ENCODE measurements at places on chromosomes 3 and 15. TPM values are rescaled to one million over a fixed set of nuclear protein-coding genes. Genes with fewer than 3 reads are reported as not detected.

DNA sequence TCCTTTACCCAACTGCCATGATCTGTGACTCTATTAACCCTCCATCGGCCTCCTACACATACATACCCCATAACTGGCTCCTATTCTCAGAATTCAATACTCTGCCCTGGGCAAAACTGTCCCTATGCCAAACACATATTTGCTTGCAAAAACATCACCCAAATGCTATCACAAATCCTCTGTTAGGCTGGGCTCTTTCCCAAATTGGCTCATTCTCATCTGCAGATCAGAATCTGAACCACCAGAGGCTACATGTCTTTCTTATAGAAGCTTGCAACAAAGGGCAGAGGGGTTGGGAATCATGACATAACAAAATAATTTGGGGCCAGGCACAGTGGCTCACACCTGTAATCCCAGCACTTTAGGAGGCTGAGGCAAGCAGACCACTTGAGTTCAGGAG is 45.4 kb upstream of the GOLM2 start:
- H3K36me3 ChIP-seq: no peaks in the 10 kb centered on the region
- H3K4me1 ChIP-seq: no peaks in the 10 kb centered on the region
- no peak overlapping the region for H3K4me3 ChIP-seq
- no peak overlapping the region for H3K27ac ChIP-seq
- DNase-seq: no peak
- H3K27me3 ChIP-seq: peaks cover 7% of the 10 kb centered on the region

Gene ERICH6
- not detected for polyA plus RNA-seq

- DNase-seq: no peak
- H3K27ac ChIP-seq: no peak overlapping the region
- no peaks in the 10 kb centered on the region for H3K4me1 ChIP-seq
- no peaks in the 10 kb centered on the region for H3K27me3 ChIP-seq
- peaks cover 41% of the 10 kb centered on the region for H3K36me3 ChIP-seq
- no peak overlapping the region for H3K4me3 ChIP-seq
Measured at GRCh38 chr3:48962939-48963338, 27.1 kb upstream of the P4HTM start.

DNA sequence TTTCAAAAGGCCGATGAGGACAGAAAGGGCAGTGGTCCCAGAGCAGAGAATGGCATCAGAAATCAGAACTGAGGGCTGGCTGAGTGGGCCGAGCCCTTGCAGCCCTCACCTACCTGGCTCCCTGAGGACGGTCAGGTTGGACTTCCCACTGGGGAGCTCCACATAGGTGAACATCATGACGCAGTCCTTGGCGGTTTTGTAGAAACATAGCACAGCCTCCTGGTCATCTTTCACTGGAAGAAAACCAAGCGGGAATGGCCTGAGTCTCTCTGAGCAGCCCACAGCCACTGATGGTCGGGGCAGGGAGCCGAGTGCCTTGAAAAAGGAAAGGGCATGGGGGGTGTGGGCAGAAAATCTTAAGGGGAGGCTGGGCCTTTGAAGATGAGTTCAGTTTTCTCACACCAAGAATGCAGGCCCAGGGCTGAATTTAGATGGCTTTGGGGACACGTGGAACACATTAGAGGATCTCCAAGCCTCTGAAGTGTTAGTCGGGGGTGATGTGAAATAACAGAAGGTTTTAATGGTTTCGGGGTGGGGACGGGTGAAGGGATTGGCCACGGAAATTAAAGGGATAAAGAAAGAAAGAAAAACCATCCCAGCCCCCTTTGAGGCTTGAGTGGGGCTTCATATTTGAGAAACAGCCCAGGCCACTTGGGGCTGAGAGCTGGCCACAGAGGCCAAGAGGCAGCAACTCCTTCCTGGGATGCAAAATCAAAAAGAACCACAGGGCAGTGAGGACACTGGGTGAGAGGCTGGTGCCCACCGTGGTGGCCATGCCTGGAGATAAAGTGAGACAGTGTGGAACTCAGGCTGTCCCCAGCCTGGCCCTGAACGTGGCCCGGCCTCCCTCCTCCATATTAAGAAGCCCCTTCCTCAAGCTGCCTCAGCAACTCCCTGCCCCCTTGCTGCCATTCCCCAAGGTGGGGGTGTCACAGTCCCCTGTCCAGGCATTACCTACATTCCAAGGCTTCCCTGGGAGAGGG is 36.2 kb downstream of the UMPS start:
- H3K4me3 ChIP-seq: no peak overlapping the region
- no peaks in the 10 kb centered on the region for H3K36me3 ChIP-seq
- no peaks in the 10 kb centered on the region for H3K27me3 ChIP-seq
- DNase-seq: no peak
- no peaks in the 10 kb centered on the region for H3K4me1 ChIP-seq
- H3K27ac ChIP-seq: no peak overlapping the region

- H3K4me3 ChIP-seq: no peak overlapping the region
- H3K4me1 ChIP-seq: peaks cover 10% of the 10 kb centered on the region
- DNase-seq: no peak
- H3K36me3 ChIP-seq: no peaks in the 10 kb centered on the region
Measured at GRCh38 chr3:66618066-66618465, 117.2 kb upstream of the LRIG1 start.

DNA sequence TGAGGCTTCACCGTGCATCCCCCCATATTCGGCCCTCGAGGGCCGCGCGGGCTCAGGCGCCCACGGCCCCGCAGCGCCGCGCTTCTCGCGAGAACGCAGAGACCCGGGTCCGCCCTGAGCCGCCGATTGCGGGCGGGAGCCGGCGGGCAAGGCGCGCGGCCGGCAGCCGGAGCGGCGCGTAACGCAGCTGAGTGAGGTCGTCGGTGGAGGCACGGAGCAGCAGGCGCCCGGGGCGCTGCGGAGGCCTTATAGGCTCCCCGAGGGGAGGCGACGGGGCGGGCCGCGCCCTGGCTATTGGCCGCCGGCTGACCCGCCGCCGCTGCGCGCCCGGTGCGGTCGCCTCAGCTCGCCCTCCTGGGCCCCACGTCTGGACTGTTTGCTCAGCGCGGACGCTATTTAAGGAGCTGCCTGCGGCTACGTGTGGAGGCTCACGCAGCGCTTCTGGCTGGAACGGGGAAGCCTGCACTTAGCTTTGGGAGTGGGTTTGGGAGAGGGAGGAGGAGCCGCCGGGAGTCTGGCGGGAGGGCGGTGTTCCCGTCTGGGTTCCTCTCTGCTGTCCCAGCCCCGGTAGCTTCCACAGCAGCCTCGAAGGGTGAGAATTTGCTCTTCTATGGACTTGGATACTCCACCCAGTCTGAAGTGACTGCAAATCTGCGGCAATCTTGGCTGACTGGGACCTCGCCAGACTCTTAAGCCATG is at the start of gene PLOD2:
PLOD2 (minus strand) TSS at position 221 of the 699 bp plus-strand sequence; CDS start at position 26, 195 bp downstream.
- no peak within 1 kb of the TSS for H3K4me3 ChIP-seq
- H3K27ac ChIP-seq: no peak within 1 kb of the TSS
- peaks cover 15% of the 10 kb centered on the region for H3K27me3 ChIP-seq

DNA sequence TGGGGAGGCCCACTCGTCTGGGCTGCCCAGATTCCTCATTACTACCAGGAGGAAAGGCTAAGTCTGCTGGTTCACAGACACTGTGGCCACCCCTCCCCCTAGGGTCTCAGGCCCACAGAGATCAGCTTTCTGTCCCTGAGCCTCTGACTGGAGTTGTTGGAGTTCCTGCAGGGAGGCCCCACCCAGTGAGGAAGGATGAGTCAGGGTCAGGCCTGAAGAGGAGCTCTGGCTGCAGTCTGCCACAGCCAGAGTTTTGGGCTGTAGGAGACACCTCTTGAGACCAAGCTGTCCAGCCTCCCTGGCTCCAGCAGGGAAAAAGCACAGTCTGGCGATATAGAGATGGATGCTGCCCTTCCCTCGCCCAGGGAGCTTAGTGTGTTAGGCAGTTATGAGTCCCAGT is 720.9 kb upstream of the SEMA6D start:
- no peak overlapping the region for H3K4me3 ChIP-seq
- no peaks in the 10 kb centered on the region for H3K27me3 ChIP-seq

DNA sequence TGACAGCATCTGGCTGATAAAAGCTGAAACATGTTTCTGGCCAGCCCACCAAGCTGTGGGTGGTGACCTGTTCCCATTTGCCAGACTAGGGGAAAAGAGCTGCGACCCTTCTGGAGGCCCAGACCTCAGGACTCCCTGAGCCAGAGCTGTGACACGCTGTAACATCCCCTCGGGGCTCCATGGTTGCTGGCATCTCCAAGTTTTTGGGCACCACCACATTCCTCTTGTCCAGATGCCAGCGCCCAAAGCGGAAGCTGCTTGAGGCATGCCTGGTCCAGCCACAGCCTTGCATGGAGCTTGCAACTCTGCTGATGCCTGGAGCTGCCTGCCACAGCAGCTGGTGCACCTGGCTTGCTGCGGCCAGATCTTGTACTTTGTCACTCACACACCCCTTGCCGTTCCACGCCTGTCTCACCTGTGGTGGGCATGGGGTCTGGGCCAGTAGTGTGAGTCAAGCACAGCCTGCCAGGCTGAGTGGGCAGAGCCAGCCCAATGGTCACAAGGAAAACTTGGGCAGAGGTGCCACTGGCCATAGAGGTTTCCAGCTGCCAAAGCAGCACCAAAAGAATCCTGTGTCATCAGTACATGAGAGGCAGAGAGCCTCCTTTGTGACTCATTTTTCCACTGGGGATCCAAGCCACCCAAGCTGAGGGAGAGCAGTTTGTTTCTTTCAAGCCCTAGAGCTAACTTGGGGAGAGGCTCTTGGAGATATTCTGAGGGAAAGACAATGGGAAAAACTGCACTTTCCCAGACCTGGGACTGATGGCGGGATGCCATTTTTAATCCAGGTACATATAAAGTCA is 45.7 kb upstream of the PTX3 start:
- no peaks in the 10 kb centered on the region for H3K36me3 ChIP-seq
- no peak overlapping the region for H3K4me3 ChIP-seq
- no peaks in the 10 kb centered on the region for H3K27me3 ChIP-seq
- no peak overlapping the region for H3K27ac ChIP-seq
- no peak for DNase-seq

- no peaks in the 10 kb centered on the region for H3K4me1 ChIP-seq
- H3K27ac ChIP-seq: no peak overlapping the region
- DNase-seq: no peak
Measured at GRCh38 chr3:123046262-123047061, 18.9 kb upstream of the SEMA5B start.

DNA sequence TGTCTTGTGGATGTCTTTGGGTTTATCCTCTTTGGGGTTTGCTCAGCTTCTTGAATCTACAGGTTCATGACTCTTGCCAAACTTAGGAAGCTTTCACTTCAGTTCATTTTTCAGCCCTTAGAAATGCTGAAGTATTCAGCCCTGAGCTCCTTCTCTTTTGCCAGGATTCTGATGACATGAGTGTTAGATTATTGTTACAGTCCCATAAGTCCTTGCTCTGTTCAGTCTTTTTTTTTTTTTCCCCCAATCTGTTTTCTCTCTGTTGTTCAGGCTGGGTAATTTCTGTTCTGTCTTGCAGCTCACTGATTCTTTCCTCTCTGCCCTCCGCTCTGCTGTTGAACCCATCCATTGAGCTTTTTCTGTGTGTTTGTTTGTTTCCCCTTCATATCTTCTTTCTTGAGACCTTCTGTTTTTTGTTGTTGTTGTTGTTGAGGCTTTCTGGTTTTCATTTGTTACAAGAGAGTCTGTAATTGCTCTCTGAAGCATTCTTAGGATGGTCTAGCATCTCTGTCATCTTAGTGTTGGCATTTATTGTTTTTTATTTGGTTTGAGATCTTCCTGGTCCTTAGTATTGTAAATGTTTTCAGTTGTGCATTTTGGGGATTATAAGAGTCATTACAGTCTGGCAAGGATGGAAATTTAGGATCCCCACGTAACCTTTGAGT is 18.4 kb downstream of the LRCH3 start:
- no peak for DNase-seq
- no peaks in the 10 kb centered on the region for H3K4me1 ChIP-seq
- H3K36me3 ChIP-seq: no peaks in the 10 kb centered on the region
- no peak overlapping the region for H3K4me3 ChIP-seq

DNA sequence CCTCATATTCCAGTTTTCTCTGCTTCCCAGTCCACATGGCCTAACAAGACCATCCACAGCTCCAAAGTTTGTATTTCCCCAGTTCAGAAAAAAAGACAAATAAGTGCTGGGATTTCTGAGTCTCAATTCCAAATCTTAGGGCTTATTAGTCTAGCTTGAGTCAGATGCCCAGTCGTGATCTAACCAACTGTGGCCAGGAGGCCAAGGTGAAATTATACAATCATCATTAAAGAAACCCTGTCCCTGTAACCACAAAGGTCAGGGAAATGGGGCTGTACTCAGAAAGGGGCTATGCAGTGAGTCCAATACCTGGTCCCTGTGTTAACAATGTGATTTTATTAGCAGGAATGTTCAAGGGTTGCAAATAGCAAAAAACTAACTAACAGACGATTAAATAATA is 40.5 kb upstream of the MITF start:
- DNase-seq: no peak
- H3K36me3 ChIP-seq: no peaks in the 10 kb centered on the region
- H3K27ac ChIP-seq: no peak overlapping the region
- no peak overlapping the region for H3K4me3 ChIP-seq
- no peaks in the 10 kb centered on the region for H3K4me1 ChIP-seq

Gene TEX55
- polyA plus RNA-seq: not detected

GRCh38 chr3:138941259-138941885 is 5.6 kb downstream of the FOXL2 start:
- peaks cover 56% of the 10 kb centered on the region for H3K4me1 ChIP-seq
- H3K36me3 ChIP-seq: no peaks in the 10 kb centered on the region
- no peak overlapping the region for H3K27ac ChIP-seq

Gene NR2E3
- not detected for polyA plus RNA-seq

DNA sequence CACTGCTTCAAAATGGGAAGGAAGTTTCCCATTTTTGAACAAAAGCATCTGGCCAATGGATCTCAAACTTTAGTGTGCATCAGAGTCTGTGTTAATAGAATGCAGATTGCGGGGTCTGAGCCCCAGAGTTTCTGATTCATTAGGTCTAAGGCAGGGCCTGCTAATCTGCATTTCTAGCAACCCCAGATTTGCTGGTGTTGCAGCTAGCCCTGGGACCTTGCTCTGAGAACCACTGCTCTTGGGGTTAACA is 30.7 kb upstream of the USP3 start:
- no peak overlapping the region for H3K27ac ChIP-seq
- H3K4me3 ChIP-seq: no peak overlapping the region
- no peak for DNase-seq
- no peaks in the 10 kb centered on the region for H3K27me3 ChIP-seq

DNA sequence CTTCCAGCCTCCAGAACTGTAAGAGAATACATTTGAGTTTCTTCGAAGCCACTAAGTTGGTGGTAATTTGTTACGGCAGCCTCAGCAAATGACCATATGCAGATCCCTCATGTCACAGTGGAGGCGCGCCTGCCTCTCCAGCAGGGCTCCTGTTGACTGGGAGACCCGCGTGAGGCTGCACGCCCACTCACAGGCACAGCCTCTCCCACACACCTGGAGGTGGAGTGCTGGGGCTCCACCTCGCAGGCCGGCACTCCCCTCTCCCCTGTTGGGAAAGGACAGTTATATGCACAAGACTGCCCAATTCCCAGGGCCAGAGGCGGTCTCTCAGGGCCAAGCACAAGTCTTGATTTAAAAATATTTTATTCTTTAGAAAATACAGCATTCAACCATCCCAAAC is 2.8 kb upstream of the TLR9 start:
- peaks cover 39% of the 10 kb centered on the region for H3K4me1 ChIP-seq
- H3K4me3 ChIP-seq: no peak overlapping the region
- H3K27me3 ChIP-seq: no peaks in the 10 kb centered on the region
- no peak overlapping the region for H3K27ac ChIP-seq

Gene VIPR1
- 10.7 TPM for polyA plus RNA-seq
